ENCODE measurements at places on chromosomes 5 and 9. TPM values are rescaled to one million over a fixed set of nuclear protein-coding genes. Genes with fewer than 3 reads are reported as not detected.
A peak's percentile ranks its signal among the peaks of the same experiment; 100 is the strongest.

Gene CORO2A
- 1.3 TPM for total RNA-seq

- peak overlapping the region; percentile 7 for H3K27ac ChIP-seq
- no peak overlapping the region for H3K4me3 ChIP-seq
- no peaks in the 10 kb centered on the region for H3K4me1 ChIP-seq
Measured at GRCh38 chr5:56413546-56413945, 180.4 kb upstream of the ANKRD55 start.

GRCh38 chr5:122286541-122286940 lies 25.5 kb upstream of the SNCAIP start:
- H3K27ac ChIP-seq = no peak overlapping the region
- no peaks in the 10 kb centered on the region for H3K27me3 ChIP-seq
- no peaks in the 10 kb centered on the region for H3K4me1 ChIP-seq
- H3K36me3 ChIP-seq = no peaks in the 10 kb centered on the region

- peak; percentile 8 for DNase-seq
- H3K27me3 ChIP-seq = no peaks in the 10 kb centered on the region
- no peak overlapping the region for H3K4me3 ChIP-seq
- H3K36me3 ChIP-seq = no peaks in the 10 kb centered on the region
Measured at GRCh38 chr9:138080979-138081378, 203.4 kb downstream of the CACNA1B start.

Gene IFNK
- total RNA-seq = not detected

DNA sequence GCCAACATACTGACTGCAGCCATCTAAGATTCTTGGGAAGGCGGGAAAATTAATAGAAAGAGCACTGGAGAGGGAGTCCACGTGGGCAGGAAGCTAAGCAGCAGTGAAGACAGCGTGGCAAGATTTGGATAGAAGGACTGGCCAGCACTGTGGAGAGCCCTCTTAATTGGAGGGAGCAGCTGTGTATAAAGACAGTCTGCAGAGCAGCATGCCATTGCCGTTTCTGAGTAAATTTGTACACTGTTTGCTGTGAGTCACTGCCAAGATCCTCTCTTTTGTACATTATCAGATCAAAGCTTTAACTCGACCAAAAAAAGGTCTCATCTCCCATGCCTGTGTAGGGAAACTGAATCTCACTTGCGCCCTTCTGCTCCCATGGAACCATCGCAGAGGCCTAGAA lies 45.3 kb downstream of the INSYN2B start:
- H3K27me3 ChIP-seq = no peaks in the 10 kb centered on the region
- DNase-seq = no peak
- no peaks in the 10 kb centered on the region for H3K4me1 ChIP-seq
- no peak overlapping the region for H3K4me3 ChIP-seq
- no peaks in the 10 kb centered on the region for H3K36me3 ChIP-seq
- H3K27ac ChIP-seq = no peak overlapping the region

DNA sequence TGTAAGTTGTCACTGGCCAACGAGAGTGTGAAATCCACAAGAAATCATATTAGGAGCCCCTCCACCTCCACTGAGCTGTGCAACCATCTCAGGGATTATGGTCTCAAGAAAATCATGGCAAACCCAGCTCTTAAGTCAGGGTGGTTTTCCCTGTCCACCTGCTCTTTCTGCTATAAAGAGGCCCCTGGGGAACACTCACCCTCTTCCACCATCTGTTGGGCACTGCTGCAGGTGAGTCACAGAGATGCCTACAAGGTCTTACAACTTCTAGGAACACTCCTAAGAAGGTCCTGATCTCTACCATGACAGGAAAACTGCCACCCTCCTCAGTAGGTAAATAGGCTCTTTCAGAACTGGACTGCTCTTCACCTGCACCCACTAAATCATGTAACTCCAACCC lies 61.8 kb downstream of the DRD1 start:
- no peaks in the 10 kb centered on the region for H3K36me3 ChIP-seq
- H3K4me3 ChIP-seq = no peak overlapping the region
- no peak overlapping the region for H3K27ac ChIP-seq
- DNase-seq = no peak
- H3K27me3 ChIP-seq = peaks cover 2% of the 10 kb centered on the region
- no peaks in the 10 kb centered on the region for H3K4me1 ChIP-seq

GRCh38 chr9:91659529-91660495 lies 236.2 kb upstream of the NFIL3 start:
- H3K27me3 ChIP-seq = no peaks in the 10 kb centered on the region
- no peak overlapping the region for H3K4me3 ChIP-seq
- H3K4me1 ChIP-seq = no peaks in the 10 kb centered on the region
- H3K36me3 ChIP-seq = no peaks in the 10 kb centered on the region

Gene FOXD4L5
- not detected for total RNA-seq

- H3K4me3 ChIP-seq = no peak overlapping the region
- DNase-seq = no peak
- no peak overlapping the region for H3K27ac ChIP-seq
- H3K4me1 ChIP-seq = peaks cover 22% of the 10 kb centered on the region
Measured at GRCh38 chr5:34015120-34015822, 7.4 kb upstream of the AMACR start.

GRCh38 chr5:174925586-174925985 lies 201.2 kb downstream of the MSX2 start:
- no peaks in the 10 kb centered on the region for H3K27me3 ChIP-seq
- no peak for DNase-seq
- H3K27ac ChIP-seq = no peak overlapping the region
- H3K4me1 ChIP-seq = no peaks in the 10 kb centered on the region
- H3K36me3 ChIP-seq = no peaks in the 10 kb centered on the region

Gene TRPM6
- 0.67 TPM for total RNA-seq

- H3K4me1 ChIP-seq = no peaks in the 10 kb centered on the region
- H3K36me3 ChIP-seq = peaks cover 29% of the 10 kb centered on the region
- DNase-seq = no peak
- H3K27ac ChIP-seq = no peak overlapping the region
- no peaks in the 10 kb centered on the region for H3K27me3 ChIP-seq
- H3K4me3 ChIP-seq = no peak overlapping the region
Measured at GRCh38 chr5:6744841-6745705, 31.8 kb downstream of the TENT4A start.

Gene PCDHGA1
- total RNA-seq = 0.05 TPM

Gene IFNA2
- not detected for total RNA-seq

GRCh38 chr5:110031402-110032140 lies 341.8 kb downstream of the MAN2A1 start:
- H3K36me3 ChIP-seq = no peaks in the 10 kb centered on the region
- no peak for DNase-seq
- no peaks in the 10 kb centered on the region for H3K4me1 ChIP-seq
- no peaks in the 10 kb centered on the region for H3K27me3 ChIP-seq

DNA sequence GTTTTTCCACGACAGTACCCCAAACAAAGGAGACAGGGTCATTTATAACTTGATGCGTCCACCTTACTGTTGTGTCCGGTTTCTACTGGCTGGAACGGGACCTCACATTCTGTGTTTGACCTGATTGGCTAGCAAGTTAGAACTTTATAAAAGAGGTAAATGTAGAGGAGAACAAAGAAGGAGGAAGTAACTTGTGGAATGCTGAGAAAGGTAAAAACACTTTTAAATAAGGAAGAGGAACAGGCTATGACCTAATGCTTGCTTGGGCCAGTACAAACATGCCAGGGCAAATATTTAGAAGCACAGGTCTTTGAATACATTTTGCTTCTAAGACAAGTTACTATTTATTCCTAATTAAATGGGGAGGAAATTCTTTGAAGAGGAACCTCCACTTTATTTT lies 251.6 kb downstream of the KIAA0825 start:
- no peak overlapping the region for H3K4me3 ChIP-seq
- H3K4me1 ChIP-seq = no peaks in the 10 kb centered on the region
- H3K27ac ChIP-seq = no peak overlapping the region
- H3K27me3 ChIP-seq = no peaks in the 10 kb centered on the region
- DNase-seq = no peak
- H3K36me3 ChIP-seq = no peaks in the 10 kb centered on the region

DNA sequence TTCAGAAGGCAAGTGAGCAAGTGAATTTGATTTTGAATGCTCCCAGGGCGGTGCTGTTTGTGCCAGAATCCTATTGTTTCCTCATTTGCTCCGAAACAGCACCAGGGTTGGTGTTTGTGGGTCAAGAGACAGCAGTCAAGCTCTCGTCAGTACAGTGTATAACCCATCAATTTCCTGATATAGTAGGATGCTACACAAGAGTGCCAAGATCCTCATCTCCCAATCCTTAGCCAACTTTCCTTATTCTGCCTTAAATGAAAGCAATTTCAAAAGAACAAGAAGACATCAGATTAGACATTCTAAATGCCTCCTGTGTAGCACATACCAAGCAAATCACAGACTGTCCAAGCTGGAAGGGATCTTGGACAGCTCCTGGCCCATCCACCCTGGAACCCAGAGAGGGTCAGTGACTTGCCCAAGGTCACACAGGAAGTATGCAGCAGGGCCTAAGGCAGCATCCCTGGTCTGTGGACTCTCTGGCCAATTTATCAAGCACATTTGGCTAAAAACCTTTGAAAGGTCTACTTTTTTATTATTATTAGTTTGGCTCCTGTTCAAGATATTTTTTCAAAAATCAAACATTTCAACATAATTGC lies 4.5 kb downstream of the WHRN start:
- no peak overlapping the region for H3K4me3 ChIP-seq
- no peaks in the 10 kb centered on the region for H3K27me3 ChIP-seq
- DNase-seq = no peak

Gene DMGDH
- total RNA-seq = 130 TPM

- no peak overlapping the region for H3K27ac ChIP-seq
- H3K4me1 ChIP-seq = no peaks in the 10 kb centered on the region
- H3K4me3 ChIP-seq = no peak overlapping the region
- H3K27me3 ChIP-seq = no peaks in the 10 kb centered on the region
Measured at GRCh38 chr5:125357660-125358059, 611.2 kb upstream of the ZNF608 start.

Gene FOXD1
- not detected for total RNA-seq

DNA sequence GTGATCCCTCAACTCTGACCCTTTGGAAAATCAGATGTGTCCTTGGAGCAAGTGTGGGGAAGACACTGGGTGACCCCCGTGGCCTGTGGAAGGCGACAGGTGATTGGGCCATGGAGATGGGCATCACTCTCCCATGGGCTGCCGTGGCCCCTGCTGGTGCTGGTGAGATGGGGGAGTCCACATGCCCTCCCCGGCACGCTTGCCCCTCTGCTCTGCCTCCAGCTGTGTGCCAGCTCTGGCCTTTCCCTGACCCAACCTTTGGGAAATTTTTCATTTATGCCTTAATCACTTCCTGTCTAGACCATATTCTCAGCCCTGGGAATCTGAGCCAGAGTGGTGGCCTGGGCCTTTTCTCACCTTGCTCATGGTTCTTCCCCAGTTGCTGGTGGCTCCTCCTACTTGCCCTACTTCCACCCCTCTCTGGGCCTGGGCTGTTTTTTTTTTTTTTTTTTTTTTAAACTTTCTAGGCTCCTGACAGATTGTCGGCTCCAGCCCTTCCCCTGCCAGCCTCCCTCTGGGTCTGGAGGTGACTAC lies 56.6 kb downstream of the RGS3 start:
- H3K4me3 ChIP-seq = no peak overlapping the region
- DNase-seq = no peak
- peaks cover 2% of the 10 kb centered on the region for H3K36me3 ChIP-seq
- H3K27me3 ChIP-seq = no peaks in the 10 kb centered on the region

Gene NUDT12
- 10.8 TPM for total RNA-seq

Gene SUSD3
- 9.7 TPM for total RNA-seq

DNA sequence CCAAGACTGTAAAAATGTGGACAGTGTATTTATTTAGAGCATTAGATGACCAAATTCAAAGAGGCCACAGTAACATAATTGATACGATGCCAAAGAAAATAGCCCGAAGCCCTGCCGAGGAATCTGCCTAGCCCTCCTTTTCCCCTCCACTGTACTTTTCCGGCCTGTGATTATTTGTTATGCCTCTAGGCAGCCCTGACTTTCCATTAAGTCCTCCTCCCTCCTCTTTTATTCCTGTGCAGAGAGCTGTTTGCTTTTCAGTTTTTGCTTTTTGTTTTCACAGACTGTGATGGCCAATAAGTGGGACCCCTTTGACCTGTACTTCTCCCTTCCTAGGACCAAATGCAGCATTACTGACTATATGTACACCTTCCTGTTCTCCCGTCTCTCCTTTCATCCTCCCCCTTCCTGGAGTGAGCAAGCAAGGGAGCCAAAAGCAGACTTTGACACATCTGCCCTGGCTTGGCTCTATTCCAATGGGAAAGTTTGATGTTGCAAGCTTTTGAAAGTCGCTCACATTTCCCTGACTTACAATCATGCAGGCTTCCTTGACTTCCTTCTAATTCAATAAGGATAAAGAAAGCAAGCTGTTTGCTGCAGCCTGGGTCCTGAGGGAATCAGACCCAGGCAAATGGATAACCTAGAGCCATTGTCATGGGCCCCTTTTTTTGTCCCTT lies 76.1 kb downstream of the NREP start:
- H3K4me1 ChIP-seq = peaks cover 9% of the 10 kb centered on the region
- H3K27me3 ChIP-seq = no peaks in the 10 kb centered on the region
- H3K36me3 ChIP-seq = no peaks in the 10 kb centered on the region
- peak overlapping the region; percentile 53 for H3K4me3 ChIP-seq
- H3K27ac ChIP-seq = peak overlapping the region; percentile 69

Gene NPDC1
- 2.7 TPM for total RNA-seq

DNA sequence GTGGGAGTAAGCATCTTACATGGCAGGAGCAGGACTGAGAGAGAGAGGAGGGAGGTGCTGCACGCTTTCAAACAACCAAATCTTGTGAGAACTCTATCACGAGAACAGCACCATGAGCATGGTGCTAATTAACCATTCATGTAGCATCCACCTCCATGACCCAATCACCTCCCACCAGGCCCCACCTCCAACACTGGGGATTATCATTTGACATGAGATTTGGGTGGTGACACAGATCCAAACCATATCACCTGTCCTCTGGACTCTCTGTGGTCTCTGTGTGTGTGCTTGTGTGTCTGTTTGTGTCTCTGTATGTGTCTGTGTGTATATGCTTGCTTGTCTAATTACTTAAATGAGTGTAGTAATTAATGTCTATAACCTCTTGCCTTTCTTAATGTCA lies 31.1 kb downstream of the SEC61B start:
- no peak for DNase-seq
- no peak overlapping the region for H3K4me3 ChIP-seq
- no peaks in the 10 kb centered on the region for H3K27me3 ChIP-seq
- H3K27ac ChIP-seq = no peak overlapping the region

GRCh38 chr9:99319048-99319447 lies 97.0 kb downstream of the SEC61B start:
- H3K4me1 ChIP-seq = no peaks in the 10 kb centered on the region
- no peak for DNase-seq
- no peak overlapping the region for H3K4me3 ChIP-seq
- H3K36me3 ChIP-seq = no peaks in the 10 kb centered on the region
